Anterior cingulate cortex (tissue), 58 donors: ENCODE measurements at places on chromosomes 2 and 18.

GRCh38 chr2:217555081-217555876 lies 447.5 kb downstream of the TNS1 start:
- no peak for DNase-seq

DNA sequence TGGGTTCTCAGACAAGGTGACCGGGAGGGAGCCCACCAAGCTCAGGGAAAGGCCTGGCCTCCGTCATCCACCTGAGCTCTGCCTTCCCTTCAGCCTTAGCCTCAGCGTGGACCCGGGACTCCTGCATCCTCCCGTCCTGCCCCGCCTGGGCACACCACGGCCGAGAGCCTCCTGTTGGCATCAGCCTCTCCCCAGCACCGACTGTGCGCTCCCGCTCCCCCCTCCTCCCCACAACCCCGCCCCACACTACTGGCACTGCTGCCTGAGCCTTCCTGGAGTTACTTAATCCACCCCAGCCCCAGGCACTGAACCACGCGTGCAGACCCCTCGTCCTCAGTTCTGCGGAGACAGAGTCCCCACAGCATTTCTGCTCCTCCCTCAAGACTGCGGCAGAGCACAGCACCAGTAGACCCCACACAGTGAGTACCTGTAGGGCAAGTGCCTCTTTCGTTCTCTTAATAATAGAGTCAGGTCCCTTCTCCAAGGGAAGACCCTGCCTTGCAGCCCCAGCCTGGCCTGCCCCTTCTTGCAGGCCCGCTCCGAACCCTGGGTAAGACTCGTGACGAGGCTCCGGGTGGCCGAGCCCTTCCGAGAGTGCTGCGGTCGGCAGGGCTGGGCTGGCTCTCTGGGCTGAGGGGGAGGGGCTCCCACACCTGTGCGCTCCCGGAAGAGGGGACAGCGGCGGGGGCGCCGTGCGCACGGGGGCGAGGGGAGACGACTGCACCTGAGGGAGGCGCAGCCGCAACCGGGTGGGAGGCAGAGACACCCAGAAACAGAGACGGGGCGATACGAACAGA lies at the start of gene AMER3:
TSS of gene AMER3 (plus strand) at position 285 of the 797 bp plus-strand sequence. CDS start 6,533 bp downstream, outside the sequence.
- no peak for DNase-seq

- DNase-seq: no peak
Measured at GRCh38 chr2:237886685-237887481, 27.5 kb downstream of the RAMP1 start.

- DNase-seq: no peak
Measured at GRCh38 chr2:197891897-197892442, 87.6 kb downstream of the PLCL1 start.

DNA sequence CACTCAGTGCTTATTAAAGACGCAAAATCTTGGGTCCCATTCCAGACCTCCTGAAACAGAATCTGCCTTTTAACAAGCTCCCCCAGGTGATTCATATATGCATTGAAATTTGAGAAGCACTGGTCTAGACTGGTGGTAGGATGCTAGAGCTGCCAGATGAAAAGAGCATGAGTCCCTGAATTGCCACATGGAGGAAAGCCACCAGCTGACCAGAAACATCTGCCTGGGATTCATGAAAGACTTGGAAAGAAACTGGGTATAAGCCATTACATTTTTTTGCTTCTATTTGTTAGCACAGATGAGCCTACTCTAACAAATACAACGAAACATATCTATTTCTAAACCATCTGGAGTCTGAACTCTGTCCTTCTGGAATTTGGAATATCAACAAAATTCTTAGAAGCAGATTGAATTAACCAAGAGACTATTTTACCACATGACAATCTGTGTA lies 228.9 kb downstream of the RBM43 start:
- no peak for DNase-seq

DNA sequence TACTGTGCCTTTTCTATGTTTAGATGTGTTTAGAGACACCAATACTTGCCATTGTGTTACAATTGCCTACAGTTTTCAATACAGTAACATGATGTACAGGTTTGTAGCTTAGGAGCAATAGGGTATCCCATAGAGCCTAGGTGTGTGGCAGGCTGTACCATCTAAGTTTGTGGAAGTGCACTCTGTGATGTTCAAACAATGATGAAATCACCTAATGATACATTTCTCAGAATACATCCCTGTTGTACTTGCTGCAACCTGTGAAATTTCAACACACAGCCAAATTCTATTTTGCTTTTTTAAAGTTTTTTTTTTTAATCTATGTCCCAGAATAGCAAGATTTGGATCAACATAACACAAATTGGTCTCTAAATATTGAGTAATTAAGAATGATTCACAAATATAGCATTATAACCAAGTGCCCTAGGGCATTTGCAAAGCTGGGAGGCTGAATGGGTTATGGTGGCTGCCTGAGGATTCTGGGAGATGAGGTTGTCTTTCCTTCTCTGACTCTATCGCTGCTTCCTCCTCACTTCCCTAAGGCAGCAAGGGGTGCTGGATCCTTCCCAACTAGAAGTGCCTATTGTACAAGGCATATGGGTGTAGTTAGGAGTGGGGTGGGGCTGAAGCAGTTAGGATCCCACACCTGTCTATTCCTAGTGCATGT lies 78.3 kb downstream of the SKA1 start:
- DNase-seq: no peak

GRCh38 chr2:201130524-201131186 lies 14.7 kb downstream of the CFLAR start:
- no peak for DNase-seq

DNA sequence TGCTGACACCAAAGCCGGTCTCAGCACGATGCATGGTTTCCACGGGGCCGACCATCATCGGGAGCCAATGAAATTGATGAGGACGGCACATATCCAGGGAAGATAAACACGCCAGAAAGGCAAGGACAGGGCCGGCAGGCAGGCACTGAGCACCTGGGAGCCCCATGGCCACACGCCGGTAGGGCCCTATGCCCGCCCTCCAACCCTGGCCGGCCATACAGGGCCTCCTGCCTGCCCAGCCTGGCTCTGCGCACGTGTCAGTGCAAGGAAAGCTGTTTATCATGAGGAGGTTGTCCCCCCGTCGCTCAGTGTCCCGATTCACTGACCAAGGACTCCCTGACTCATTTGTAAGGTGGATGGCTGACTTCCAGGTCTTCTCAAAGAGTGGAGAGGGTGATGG lies 237.5 kb downstream of the GLI2 start:
- no peak for DNase-seq

GRCh38 chr2:107148496-107148895 lies 262.5 kb upstream of the ST6GAL2 start:
- DNase-seq: no peak

GRCh38 chr2:132562245-132562644 lies 107.8 kb downstream of the LYPD1 start:
- DNase-seq: no peak

DNA sequence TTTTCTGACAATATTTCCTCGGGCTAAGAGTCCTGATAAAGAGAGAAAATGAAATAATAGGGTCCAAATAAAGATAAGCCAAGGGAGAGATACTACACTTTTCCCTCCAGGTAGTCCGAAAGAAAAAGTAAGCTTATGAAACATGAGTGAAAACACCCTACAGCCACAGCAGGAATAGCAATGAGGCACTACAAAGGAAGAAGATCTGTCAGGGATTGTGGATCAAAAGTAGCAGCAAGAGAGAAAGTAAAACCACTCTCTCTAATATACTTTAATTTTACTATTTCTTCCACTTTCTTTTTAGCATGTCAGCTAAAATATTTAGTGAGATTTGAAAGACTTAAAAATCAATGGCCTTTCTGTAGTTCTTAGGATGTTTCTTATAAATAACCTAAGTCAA lies 1601.8 kb downstream of the LRP1B start:
- no peak for DNase-seq

DNA sequence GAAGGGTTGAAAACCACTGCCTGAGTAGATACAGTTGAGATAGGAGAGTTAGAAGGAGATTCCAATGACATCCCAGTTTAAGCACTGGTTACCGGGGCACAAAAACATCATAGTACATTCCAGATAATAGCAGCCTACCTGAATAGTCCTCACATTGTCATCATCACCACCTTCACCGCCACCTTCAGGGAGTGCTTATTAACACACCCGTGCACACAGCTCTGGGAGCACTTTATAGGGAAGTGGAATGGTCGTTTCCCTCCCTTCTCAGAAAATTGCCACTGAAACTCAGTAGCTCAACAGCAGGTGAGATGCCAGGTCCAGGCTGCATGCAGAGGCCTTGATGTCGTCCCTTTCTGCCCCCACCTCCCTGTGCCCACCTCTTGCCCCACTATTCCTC lies 8.2 kb downstream of the SERPINB7 start:
- no peak for DNase-seq

GRCh38 chr2:204018717-204019116 lies 82.2 kb downstream of the ICOS start:
- DNase-seq: no peak

GRCh38 chr2:230868161-230868946 lies 3.6 kb downstream of the ITM2C start:
- no peak for DNase-seq

- no peak for DNase-seq
Measured at GRCh38 chr2:170465241-170465640, 249.9 kb upstream of the SP5 start.

DNA sequence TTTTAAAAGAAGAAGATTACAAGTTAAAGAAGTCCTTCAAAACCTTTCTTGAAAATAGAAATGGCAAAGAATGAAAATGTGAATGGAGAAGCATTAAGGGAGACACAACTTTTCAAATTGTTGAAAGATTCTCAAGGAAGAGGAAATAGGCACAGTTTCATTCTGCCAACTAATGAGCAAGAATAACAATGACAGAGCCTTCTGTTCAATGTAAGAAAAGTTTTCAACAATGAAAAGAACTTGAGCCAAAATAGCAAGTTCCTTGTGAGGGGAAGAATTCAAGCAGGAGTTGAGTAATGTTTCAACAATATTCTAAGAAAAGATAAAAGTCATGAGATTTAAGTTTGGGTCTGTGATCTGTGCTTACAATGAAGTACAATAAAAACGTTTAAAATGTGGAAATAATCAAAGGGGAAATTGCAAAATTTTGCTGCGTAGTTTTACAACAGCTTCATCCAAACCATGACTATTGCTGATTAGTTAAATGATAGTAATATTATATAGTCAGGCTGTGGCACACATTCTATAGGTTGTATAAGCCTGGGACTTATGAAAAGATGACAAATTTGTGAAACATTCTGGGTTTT lies 122.6 kb downstream of the METTL4 start:
- DNase-seq: no peak

GRCh38 chr2:4370422-4371090 lies 667.2 kb downstream of the DCDC2C start:
- DNase-seq: no peak

DNA sequence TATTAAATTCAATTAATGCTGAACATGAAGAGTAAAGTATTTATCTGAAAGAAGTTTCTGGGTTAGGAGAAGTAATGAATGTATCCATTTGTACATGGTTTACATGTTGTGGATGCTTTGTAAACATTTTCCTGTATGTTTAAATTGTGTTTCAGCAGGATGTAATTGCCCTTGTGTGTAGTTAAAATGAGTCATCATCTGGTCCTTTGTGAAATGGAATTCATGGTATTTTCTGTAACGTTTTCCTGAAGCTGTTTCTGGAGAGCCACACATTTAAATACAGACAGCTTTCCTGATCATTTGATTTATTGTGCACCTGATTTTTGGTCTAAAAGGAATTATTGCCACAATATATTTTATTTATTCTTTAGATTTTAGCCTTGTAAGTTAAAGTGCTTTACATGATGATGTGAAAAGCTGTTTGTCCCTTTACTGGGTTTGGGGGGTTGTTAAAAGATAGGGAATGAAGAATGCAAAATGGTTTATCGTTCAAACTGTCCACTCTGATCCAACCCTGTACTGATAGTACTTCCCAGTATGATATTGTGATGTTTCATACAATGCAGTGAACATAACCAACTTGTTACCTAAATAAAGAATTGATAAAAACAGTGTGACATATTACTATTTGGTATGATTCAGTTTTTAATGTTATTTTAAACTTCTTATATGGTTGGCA lies 41.7 kb upstream of the SLC3A1 start:
- no peak for DNase-seq

GRCh38 chr18:34821669-34822210 lies 111.6 kb downstream of the DTNA start:
- no peak for DNase-seq

DNA sequence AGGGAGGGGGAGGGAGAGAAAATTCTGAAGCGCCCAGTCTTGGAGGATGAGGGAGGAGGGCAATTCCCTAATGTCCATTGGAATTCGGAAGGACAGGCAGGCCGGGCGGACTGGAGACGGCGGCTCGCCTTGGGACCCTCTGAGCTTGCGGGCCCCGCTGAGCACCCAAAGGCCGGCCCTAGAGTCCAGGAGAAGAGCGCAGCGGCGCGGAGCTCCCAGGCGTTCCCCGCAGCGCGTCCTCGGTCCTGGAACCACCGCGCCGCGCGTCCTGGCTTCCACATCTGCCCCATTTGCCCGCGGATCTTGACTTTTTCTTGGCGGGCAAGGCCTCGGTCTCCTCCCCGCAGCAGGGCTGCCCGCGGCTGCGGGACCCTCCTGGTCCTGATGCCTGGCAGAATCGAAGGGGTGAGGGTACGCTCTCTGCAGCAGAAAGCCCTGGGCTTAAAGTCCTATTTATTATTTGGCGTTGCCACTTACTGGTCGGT lies 675 bp upstream of the MLPH start:
- no peak for DNase-seq

DNA sequence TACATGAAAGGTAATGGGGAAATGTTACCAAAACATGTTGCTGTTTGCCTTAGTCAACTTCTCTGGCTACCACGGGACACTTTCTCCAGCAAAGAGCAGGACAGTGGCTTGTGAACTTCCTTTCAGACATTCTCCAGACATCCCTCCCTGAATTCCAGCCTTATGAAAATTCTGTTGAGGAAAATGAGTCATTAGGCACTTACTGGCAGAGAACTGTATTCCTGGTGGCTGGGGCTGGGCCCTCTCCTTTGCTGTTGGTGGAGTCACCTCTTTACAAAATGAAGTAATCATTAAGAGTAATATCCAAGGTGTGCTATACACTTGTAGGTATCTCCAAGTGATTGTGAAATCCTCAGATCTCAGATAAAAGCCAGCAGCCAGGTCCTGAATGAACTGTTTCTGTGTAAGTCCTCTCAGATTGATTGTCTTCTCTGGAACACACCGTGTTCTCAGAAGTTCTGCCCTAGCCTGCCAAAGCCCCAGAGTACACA lies 1.3 kb upstream of the FAP start:
- no peak for DNase-seq

GRCh38 chr2:239866778-239867177 lies 158.4 kb downstream of the NDUFA10 start:
- DNase-seq: no peak

GRCh38 chr18:2306606-2307005 lies 264.7 kb downstream of the METTL4 start:
- DNase-seq: no peak

DNA sequence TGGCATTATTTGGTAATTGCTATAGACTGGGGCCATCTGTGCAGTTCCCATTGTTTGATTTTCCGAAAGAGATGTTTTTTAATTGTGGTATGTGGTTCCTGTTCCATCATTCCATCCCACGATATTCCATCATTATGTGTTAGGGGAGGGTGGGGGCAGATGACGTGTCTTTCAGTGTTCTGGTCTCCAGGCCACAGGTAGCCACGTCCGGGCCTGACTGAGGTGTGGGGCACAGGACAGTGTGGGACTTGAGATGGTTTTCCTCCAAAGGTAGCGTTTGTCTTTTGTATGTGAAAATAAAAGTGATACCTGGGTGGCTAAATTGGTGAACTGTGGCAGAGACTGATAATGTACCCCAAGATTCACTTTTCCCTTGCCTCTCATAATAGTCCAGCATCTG lies 192.2 kb upstream of the HAAO start:
- DNase-seq: no peak
